ENCODE measurements at places on chromosomes 2 and 18.

GRCh38 chr2:158808426-158808825 is 13.3 kb downstream of the DAPL1 start:
- DNase-seq: no peak

DNA sequence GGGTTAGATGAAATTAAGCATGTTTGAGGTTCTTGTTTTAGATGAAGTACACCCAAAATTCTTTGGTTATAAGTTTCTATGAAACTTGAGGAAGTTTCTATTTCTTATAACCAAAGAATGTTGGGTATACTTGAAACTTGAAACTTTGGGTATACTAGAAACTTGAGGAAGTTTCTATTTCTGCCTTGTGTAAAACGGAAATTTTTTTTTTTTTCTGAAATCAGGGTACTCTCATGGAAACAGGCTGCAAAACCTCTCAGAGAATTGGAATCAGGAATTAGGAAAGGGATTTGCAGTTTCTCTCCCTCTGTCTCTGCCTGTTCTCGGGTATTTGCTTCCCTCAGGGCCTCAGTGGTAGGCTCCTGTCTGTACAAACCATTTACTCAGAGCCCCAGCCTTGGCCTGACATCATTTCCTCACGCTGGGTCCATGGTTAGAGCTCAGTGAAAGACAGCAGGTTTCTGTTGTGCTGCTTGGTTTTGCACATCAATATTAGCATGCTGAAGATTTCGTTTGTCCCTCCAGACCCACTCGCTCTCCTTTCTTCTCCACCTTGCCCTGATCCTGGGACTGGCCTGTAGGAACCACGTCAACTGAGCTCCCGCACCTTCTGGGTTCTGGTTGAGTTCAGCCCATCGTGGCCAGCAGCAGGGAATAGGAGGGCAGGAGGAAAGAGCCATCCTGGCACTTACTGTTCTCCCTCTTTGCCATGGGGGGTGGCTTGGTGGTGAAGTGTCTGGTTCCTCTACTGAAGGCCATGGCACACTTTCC is 106.4 kb downstream of the POLR1A start:
- DNase-seq: no peak

DNA sequence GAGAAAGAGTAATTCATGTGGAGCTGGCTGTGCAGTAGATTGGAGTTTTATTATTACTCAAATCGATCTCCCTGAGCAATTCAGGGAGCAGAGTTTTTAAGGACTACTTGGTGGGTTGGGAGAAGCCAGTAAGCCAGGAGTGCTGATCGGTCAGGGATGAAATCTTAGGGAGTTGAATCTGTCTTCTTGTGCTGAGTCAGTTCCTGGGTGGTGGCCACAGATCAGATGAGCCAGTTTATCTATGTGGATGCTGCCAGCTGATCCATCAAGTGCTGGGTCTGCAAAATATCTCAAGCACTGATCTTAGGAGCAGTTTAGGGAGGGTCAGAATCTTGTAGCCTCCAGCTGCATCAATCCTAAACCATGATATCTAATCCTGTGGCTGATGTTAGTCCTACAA is 17.0 kb upstream of the UGT1A8 start:
- DNase-seq: no peak

GRCh38 chr2:165361514-165361913 is 108.0 kb upstream of the CSRNP3 start:
- no peak for DNase-seq

- no peak for DNase-seq
Measured at GRCh38 chr18:8097927-8098326, 511.3 kb upstream of the RAB12 start.

Measured in stimulated activated CD8-positive, alpha-beta memory T cell treated with anti-CD3 and anti-CD28 coated beads, Interleukin-7, amount 100 ng/mL, for 1 hour (primary cell).